ENCODE measurements at places on chromosomes 12 and 14.

GRCh38 chr12:76398106-76398505, 49.9 kb upstream of the BBS10 start:
- no peak for DNase-seq

DNA sequence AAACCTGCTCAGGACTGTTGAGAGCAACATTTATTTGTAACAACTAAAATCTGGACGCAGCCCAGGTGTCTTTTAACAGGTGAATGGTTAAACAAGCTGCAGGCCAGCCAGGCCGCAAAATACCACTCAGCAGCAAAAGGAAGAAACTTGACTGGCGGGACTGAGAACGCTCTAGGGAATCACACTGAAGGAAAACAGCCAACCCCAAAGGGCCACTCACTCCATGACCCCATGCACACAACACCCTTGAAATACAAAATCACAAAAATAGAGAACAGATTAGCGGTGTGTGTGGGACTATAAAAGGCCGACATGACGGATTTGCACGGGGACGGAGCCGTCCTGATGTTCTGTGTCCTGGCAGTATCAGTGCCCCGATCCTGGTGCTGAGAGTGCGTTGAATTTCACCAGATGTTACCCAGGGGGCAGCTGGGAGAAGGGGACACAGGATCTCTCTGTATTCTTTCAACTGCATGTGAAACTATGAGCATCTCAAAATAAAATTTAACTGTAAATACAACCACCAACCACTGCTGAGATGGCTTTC, 23.0 kb downstream of the VPS37B start:
- DNase-seq, result no peak

GRCh38 chr12:44653861-44654527, 222.1 kb downstream of the NELL2 start:
- DNase-seq, result no peak

DNA sequence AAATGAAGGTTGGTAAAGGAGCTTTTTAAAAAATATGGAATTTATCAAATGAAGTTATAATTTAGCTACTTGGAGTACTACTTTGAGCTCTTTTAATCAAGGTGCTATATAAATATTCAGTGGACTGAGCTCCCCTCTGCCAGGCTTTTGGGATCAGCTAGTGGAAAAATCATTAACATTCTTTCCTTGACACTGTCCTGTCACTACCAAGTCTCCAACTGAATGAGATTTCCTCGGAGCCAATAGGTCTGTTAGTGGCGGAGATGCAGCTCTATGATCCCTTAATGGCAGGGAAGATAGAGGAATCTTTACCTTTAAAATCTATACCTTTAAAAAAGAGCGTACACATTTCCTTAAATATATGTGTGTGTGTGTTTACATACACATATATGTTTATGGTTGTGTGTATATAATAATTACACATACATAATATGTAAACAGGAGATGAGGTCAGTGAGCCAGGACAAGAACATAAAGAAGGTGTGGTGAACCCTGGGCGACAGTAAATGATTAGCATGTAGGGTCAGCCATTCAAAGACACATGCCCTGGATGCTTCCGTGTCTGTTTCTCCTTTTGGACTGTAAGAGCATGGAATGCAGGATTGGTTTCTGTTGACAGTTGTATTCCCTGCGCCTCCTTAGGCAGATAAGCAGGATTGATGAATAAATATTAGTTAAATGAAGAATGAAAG, 47.7 kb upstream of the ATP2A2 start:
- no peak for DNase-seq

DNA sequence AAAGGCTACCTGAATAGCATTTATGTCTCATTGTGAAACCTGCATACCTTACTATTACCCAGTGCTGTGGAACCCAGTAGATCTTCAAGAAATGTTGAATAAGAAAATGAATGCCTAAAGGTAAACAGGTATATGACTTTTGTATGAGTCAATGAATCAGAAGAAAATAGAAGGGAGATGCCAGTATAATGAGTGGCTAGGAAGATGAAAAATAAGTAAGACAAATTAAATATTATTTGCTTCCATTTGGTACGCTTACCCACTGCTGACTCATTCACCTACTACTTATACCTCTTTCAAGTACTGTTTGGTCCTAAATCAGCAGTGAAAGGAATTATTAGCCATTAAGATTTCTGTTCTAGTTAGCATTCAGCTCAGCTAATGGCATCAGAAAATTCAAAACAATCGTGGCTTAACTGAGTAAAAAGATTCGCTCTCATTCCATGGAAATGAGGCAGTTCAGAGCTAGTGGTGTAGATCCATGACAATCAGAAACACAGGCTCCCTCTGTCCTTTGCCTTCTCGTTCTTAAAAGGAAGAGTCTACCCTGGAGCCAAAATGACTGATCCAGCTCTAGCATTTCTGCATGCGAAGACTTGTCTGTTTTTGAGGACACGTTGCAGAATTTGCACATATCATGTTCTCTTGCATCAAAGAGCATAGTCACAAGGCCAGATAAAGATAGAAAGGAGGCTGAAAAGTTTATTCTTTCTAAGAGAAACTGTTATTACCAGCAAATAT, 705.8 kb upstream of the USP15 start:
- DNase-seq, result no peak

- no peak for DNase-seq
Observed at GRCh38 chr12:104263026-104263425, 40.5 kb upstream of the EID3 start.

DNA sequence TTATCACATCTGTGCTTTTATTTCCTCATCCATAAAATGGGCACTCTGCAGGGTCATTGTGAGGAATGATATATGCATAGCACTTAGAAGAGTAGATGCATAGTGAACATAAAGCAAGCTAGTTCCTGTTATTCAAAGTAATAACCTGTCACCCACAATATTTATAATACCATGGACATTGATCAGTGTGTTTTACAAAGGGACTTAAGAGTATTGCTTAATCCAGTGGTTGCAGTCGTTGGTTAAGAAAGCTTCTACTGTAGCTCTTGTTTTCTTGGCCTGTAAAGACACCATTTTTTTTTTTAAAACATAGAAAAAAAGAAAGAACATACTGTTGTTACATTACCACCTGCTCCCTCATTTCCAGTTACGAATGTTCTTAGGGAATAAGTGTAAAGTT, 13.1 kb downstream of the METAP2 start:
- no peak for DNase-seq

DNA sequence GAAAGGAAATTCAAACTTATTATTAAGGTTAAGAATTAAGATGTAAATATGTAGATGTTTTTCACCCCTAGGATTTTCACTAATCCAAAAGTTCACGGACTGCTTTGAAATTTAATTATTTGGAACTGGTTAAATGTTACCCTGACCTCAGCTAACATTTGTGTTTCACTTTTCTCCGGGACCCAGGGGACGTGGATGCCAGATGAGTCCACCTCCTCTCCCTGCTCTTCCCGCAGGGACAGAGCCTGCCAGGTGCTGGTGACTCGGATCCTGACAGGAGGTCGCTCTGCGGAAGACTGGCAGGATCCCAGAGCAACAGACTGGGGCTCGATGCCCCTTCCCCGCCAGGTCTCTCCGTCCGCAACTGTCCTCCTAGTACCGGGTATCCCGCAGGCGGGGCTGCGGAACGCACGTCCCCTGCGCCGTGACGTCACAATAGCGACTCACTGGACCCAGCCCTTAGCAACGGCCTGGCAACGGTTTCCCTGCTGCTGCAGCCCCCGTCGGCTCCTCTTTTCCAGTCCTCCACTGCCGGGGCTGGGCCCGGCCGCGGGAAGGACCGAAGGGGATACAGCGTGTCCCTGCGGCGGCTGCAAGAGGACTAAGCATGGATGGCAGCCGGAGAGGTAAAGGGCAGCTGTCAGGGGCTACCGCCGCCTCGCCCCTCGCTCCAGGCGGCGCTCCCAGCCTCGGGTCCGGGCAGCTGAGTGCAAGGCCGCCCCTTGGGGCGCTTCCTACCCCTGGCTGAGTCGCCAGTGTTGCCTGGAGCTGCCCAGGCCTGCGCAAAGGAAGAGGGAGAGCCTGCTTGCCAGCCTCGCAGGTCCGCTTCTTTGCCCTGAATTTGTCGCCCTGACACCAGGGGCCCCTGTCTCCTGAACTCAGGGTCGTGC, at the start of gene SPATA7:
SPATA7 (plus strand) TSS at position 446 of the 890 bp plus-strand sequence; CDS start at position 608, 162 bp downstream.
- DNase-seq, result peak; percentile 94

GRCh38 chr14:99420711-99421110, 59.9 kb downstream of the SETD3 start:
- no peak for DNase-seq

- peak; percentile 10 for DNase-seq
Observed at GRCh38 chr12:127280393-127281275, 986.3 kb upstream of the TMEM132C start.

DNA sequence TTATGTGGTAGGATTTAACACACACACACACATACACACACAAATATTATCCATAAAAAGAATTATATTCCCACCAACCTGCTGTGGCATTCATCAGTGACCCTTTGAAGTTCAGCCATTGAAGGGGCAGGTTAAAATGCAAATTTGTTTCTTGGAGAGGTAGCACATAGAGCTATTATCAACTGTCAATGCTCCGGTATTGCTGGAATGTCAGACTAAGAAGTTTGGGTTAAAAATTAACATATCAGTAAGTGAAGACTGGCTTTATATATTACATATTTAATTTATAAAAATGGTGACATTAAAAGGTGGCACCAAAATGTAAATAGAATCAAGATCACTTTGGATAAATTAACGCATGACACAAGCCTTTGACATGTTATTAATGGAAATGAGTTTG, 207.3 kb downstream of the DAD1 start:
- DNase-seq, result no peak

DNA sequence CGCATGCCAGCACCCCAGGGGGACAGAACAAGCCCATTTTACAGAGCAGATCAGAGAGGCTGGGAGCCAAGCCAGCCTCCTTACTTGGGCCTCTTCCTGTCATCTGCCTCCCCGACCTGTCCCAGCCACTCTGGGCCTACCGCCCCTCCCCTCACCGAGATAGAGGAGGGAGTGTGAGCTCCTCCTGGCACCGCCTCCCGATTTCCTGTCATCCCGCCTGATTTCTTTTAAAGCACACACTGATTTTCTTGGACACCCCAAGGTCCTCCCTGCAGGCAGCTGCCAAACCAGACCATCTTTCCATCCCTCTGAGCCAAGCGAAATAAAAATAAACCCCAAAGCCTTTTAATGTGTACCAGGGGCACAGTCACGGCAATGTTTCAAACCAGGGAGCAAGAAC, 108.4 kb downstream of the RFLNA start:
- no peak for DNase-seq

DNA sequence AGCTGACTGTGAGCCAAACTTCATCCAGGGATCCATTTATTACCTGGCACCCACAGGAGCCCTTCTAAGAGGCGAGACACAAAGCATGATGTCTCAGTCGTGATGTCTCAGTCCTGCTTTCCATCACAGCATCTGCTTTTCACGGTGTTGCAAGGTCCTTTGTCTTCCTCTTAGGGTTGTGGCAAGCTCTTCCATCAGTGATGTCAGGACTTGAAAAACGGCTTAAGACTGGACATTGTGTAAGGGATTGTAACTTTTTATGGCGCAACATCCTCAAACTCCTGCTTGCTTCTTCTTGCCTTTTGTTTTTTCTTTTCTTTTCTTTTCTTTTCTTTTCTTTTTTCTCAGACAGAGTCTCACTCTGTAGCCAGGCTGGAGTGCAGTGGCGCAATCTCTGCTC, 586.5 kb upstream of the TMEM132C start:
- no peak for DNase-seq

GRCh38 chr12:122058549-122059149, 19.9 kb upstream of the MLXIP start:
- no peak for DNase-seq

- DNase-seq, result no peak
Observed at GRCh38 chr12:15679151-15679550, 110.0 kb downstream of the EPS8 start.

GRCh38 chr12:6631549-6631961, 4.2 kb downstream of the LPAR5 start:
- no peak for DNase-seq

DNA sequence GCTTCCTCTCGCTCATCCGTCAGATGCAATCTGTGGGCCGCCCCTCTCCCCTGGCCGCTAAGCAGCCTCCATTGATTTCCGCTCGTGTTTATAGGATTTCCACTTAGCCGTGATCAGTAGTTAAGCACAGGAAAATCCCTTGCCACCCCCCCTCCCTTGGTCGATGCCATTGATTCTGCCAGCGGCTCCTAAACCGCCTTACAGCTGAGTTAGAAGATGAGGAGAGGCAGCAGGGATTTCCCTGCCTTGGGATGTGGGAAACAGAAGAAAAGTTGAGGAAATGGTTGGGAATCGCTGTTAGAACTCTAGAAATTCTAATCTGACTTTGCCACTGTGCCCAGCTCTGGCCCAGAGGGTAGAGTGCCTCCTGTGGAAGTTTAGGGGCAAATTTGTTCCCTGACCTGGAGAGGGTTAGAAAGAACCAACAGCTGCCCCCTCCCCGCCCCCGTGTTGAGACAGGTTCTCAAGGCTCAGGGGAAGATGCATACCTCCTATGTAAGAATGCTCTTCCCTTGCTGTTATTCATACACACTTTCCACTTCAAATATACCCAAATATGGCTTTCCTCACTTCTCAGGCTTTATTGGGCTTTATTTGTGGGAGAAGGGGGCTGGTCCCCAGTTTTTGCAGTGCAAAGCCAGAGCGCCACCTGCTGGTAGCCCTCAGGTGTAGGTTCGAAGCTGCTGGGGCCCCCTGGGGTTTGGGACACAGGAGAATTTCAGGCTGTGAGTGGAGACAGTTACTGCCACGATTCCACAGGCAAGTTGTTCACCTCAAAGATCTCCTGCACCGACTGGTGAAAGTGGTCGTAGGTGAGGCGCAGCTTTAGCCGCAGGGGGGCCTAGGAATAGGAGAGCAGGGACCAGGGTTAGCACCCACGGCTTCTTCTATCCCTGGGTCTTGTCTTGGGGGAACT, 3.2 kb downstream of the THTPA start:
- no peak for DNase-seq

GRCh38 chr14:52342849-52343596, 28.9 kb downstream of the PTGER2 start:
- no peak for DNase-seq

DNA sequence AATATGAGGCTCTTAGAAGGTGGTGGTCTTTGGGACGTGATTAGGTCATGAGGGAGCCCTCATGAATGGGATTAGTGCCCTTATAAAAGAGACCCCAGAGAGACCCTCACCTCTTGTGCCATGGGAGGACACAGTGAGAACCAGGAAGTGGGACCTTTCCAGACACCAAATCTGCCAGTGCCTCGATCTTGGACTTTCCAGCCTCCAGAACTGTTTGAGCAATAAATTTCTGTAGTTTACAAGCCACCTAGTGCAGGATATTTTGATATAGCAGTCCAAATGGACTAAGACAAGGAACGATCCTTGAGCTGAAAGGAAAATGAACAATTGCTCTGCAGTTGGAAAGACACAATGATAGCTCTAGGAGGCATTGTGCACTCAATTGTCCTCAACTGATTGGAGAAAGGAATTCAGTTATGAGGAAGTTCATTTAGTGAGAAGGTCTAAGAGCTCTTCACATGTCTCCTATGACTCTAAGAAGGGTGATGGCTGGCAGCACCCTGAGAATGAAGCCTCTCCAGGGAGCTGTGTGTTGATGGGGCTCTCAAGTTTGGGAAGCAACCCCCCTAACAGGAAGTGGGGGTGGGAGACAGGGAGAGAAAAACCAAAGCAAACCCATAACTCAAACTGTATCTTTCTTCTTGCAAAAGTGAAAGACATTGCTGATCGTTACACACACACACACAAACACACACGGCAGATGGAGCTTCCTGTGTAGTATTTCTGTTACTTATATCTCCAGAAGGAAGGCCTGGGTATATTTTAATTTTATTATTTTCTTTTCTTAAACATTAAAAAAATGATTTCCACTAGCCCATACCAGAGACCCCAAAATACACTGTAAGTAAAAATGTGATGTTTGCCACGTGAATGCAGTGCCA, 21.0 kb downstream of the CHST11 start:
- DNase-seq, result no peak

- DNase-seq, result no peak
Observed at GRCh38 chr12:11717519-11717961, 68.1 kb downstream of the ETV6 start.

Measured in substantia nigra (tissue), 51 donors.